H9 (cell line): ENCODE measurements at places on chromosomes 2 and 18.

GRCh38 chr2:35428548-35428947 lies 927.0 kb upstream of the CRIM1 start:
- DNase-seq = peak; percentile 65

DNA sequence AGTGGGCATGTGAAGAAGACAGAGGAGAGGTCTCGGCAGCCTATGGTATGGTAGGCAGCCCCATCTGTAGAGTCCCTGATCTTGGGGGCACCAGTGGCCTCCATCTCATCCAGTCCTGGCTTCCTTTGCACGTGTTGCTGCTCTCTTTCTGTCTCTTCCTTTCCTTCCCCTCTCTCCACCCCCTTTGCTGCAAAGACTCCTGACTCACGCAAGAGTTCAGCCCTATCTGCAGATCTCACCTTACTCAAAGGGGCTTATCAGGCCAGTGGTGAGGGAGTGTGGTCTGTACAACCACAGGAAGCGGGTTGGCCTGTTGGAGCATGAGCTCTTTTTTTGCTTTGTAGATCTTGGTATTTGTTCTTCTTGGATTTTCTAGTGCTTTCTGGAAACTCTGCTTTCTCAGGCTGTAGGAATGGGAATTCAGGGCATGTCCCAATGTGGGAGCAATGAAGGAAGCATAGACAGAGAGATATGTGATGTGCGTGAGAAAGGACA lies 14.6 kb upstream of the NT5DC4 start:
- no peak for DNase-seq

GRCh38 chr18:67651438-67651837 lies 134.9 kb upstream of the DSEL start:
- DNase-seq = peak; percentile 29

- no peak for DNase-seq
These were observed 34.9 kb downstream of the SUCLG1 start for GRCh38 chr2:84424152-84424551.

GRCh38 chr2:5825686-5826085 lies 133.5 kb downstream of the SOX11 start:
- no peak for DNase-seq

DNA sequence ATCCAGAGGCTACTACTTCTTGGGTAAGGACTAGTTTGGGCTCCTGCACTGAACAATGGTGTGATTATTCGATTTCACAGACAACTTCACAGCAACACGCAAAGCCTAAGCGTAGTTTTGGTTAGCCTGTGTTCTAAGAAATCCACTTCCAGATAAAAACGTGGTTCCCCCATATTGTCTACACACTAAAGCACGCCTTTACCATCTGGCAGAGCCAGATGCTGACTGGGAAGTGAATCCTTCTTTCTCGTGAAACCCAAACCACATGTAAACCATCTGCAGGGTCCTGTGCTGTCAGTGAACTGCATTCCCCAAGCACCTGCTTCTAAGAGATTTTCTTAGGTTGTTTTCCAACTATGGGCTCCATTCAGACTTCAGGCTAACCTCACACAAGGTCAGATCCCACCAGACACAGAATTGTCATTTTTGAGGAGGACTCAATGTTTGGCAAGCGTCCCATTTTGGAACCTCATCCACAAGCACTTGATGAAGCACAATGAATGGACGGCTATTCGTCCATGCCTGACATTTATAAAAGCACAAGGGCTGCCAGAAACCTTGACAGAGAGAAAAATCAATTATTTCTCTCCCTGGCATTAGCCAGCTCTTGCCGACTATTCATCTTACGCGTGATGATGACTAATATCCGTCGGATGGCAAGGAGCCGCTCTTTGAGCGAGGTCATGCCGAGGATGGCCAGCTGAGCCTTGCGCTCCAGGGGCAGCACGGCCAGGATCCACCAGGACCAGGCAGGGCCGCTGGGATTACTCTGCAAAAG lies 38.4 kb downstream of the LONRF2 start:
- DNase-seq = no peak

- no peak for DNase-seq
These were observed 27.4 kb downstream of the USP34 start for GRCh38 chr2:61443342-61444041.

- DNase-seq = no peak
These were observed 172.6 kb downstream of the HAUS1 start for GRCh38 chr18:46276748-46277147.

- DNase-seq = no peak
These were observed 114.8 kb upstream of the LRATD1 start for GRCh38 chr2:14517731-14518130.

DNA sequence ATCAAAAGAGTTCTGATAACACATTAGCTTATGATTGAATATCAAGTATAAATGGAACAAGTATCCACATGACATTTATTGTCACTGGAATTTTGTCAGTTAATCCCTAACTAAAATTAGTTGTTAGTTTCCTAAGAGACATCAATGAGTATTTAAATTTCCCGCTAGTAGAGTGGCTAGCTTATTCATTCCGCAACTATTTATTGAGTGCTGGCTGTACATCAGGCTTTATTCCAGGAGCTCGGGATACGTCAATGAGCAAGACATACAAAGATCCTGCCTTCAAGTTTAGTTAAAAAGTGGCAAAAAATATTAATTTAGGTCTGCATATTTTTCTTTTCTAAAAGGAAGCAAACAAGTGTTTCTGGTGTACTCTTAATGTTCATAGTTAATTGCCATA lies 59.3 kb downstream of the PRKRA start:
- no peak for DNase-seq

- no peak for DNase-seq
These were observed 142.6 kb downstream of the HDAC4 start for GRCh38 chr2:239258248-239258647.

DNA sequence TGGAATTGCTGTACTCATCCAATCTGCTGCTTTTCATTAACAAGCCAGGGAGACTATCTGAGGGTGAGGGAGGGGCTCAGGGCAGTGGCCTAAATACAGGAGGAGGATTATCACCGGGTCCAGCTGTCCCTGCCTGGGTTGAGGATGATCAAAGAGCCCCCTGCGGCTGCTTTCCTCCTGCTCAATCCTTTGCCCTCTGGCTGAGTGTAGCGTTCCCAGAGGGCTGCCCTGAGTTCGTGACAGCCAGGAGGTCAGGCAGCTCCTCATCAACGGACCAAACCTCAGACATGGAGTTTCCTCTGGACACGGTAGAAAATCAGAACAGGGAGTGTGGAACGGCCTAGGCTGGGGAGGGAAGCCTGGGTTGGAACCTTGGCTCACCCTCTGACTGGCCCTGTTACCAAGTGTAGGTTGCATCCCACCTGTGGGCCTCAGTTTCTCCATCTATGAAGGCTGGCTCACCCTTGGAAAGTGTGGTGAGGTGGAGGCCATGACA lies 23.5 kb downstream of the CIB4 start:
- DNase-seq = no peak

GRCh38 chr2:66494708-66495107 lies 59.8 kb downstream of the MEIS1 start:
- no peak for DNase-seq

GRCh38 chr2:209526561-209526960 lies 102.7 kb downstream of the MAP2 start:
- no peak for DNase-seq

DNA sequence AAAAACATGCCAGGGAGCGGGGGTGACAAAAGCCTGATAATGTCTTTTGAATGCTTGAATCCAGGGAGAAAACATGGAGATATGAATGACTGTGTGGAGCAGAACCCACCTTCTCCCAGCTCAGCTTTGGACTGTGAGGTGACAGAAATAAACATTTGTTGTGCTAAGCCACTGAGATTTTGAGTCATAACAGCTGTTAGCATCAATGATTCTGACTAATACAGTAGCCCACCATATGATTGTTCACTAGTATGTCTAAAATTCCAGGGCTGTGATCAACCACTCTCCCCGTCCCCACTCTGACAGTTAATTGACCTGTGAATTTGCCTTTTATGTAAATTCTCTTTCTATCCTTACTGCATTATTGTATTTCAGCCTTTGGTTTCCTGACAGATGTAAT lies 69.1 kb downstream of the PDK1 start:
- no peak for DNase-seq

DNA sequence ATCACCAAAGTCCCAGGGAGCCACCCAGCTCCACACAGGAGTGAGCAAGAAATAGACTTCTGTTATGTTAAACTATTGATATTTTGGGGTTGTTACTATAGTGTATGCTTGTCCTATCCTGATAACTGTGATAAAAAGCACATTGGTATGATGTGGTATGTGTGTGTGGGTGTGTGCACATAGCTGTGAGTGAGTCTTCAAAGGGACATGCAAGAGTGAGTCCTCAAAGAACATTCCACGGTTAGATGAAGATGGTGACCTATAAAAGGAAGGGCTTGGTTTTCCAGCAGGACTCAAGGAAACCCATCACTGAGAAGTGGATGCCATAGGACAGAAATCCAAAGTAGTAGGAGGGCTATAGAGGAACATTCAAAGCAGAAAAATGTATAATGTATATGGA lies 342.9 kb downstream of the TSN start:
- no peak for DNase-seq

GRCh38 chr2:233832869-233833311 lies 21.4 kb downstream of the HJURP start:
- peak; percentile 90 for DNase-seq

DNA sequence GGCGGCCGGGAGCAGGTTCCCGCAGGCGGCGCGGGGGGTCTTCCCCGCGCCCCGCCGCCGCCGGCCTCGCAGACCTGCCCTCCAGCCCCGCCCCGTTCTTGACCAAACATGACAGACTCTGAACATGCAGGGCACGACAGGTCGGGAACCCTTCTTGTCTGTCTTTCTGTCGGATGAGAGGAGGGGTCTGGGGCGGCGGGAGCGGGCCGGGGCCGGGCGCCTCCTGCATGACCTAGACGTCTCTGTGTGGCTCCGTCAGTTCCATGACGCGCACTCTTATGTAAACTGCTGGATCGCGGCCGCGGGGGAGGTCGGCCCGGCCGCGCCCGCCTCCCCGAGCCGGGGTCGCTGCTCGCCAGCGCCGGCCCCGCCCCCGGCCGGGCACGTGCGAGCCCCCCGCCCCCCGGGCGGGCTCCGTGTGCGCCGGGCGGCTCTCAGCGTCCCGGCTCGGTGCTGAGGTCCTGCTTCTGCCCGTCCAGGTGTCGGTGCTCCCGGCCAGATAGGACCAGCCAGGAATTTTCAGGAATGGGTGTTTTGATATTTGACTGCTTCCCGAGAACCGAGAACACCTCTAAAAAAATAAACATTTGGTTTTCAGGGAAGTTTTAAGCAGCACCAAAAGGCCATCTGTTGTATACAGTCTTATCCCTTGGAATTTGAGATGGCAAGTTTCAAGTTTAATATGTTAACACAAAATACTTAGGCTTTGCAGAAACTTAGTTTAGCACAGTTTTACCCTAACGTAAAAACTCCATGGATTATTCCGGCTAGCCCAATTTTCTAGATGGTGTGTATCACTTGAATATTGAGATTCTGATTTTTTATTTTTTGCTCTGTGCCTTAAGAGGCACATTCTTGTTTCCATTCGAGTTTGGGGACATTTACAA lies 733 bp downstream of the ZC3H6 start:
- DNase-seq = peak; percentile 82

GRCh38 chr18:56715121-56715520 lies 64.0 kb downstream of the WDR7 start:
- DNase-seq = no peak

GRCh38 chr2:112850588-112850987 lies 14.0 kb upstream of the IL1B start:
- no peak for DNase-seq

DNA sequence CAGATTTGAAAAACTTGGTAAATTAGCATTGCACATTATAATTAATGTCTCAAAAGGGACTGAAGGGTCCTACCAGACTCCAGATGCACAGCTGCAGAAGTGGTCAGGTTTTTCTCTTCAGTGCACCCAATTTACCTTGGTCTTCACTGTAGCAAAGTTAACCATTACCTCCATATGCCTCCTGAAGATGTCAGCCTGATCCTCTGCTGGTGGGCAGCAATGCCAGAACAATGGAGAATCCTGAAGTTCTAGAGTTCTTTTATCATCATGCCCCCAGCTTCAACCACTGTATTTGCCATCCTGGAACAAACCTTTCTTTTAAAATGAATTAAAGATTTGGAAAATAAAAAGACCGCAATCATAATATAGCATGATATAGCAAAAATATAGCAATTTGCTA lies 1774.8 kb upstream of the CELF4 start:
- DNase-seq = no peak

DNA sequence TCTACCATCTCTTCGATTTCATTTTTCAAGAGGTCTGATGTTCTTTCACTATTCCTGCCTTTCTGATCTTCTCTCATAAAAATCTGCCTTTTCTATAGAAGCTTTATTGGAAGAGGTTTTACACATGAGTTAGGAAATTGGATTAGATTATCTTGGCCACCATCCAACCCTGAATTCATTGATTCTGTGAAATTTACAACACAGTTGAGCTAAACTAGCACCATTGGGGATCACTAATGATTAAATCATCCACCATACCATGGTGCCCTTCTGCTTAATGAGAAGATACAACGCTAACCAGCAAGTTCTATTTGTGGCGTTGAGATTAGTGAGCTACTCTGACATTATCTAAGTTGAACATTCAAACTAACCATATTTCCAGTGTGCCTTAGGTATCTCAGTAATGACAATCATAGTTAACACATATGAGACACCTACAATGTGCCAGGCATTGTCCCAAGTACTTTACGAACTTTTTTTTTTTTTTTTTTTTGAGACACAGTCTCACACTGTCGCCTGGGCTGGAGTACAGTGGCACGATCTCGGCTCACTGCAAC lies 17.3 kb upstream of the LBH start:
- DNase-seq = no peak

GRCh38 chr2:14967729-14968128 lies 335.2 kb downstream of the LRATD1 start:
- DNase-seq = no peak

DNA sequence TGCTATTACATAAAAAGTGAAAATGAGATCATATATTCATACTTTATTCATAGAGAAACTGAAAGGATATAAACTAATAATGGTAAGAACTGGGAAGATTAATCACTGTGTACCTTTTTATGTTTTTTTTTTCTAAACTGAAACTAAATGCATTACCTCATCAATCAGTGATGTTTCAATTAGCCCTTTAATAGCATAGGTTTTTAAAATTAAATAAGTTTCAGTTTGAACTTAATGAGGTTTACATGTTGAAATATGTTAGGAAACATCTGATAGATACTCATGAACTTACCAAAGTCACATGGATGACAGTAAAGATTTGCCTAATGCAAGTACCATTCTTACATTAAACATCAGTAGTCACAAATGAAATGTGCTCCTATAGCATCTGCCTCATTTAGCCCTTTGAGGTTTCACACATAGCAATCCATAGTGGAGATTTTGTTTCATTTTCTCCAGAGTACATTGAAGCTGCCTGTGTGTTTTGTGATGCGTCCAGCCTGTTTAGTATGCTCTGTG lies 8.9 kb downstream of the MAPRE2 start:
- no peak for DNase-seq

DNA sequence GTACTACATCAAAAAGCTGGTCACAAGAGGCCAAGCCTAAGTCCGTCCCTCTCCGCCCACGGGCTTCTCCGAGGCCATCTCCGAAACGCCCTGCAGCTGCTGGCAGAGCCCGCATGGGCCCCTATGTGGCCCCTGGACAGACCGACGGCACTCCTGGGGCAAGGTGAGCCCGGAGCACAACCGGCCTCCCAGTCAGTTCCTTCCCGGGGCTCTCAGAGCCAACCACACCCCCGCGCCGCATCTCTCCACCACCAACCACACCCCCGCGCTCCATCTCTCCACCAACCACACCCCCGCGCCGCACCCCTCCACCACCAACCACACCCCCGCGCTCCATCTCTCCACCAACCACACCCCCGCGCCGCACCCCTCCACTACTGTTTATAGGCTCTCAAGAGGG lies 93.5 kb downstream of the ZNF516 start:
- DNase-seq = no peak
